ENCODE measurements at places on chromosomes 5 and 9. TPM values are rescaled to one million over a fixed set of nuclear protein-coding genes. Genes with fewer than 3 reads are reported as not detected.

FAM221B gene
- not detected for total RNA-seq

PCDHB6 gene
- total RNA-seq: not detected

RALGDS gene
- 159 TPM for total RNA-seq

JAKMIP2 gene
- 5.5 TPM for total RNA-seq

PANK3 gene
- total RNA-seq: 75.2 TPM

BAAT gene
- total RNA-seq: not detected

PCDHGA11 gene
- total RNA-seq: 0.55 TPM

ADAMTS2 gene
- not detected for total RNA-seq

SAPCD2 gene
- 9.5 TPM for total RNA-seq

QRFP gene
- total RNA-seq: not detected

TMEM215 gene
- not detected for total RNA-seq

SLC25A2 gene
- 2.2 TPM for total RNA-seq

FRRS1L gene
- total RNA-seq: not detected

SLC22A4 gene
- 0.93 TPM for total RNA-seq

RMRP gene
- total RNA-seq: 4,437 TPM

CA9 gene
- not detected for total RNA-seq
